Hypothalamus (tissue), 51 donors: ENCODE measurements at places on chromosomes 12 and 14.
A peak's percentile ranks its signal among the peaks of the same experiment; 100 is the strongest.

GRCh38 chr14:37179896-37180502, 7.6 kb upstream of the SLC25A21 start:
- DNase-seq: no peak

DNA sequence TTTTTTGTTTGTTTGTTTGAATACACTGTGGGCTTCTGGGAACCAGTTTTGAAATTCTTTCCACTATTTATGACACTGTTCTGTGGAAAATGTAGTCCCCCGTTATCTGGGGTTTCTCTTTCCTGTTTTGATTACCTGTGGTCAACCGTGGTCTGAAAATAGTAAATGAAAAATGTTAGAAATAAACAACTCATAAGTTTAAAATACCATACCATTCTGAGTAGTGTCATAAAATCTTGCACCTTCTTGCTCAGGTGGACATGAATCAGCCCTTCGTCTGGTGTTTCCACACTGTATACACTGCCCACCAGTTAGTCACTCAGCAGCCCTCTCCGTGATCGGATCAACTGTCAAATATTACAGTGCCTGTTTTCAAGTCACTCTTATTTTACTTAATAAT, 5.1 kb upstream of the PAPOLA start:
- DNase-seq: no peak

- DNase-seq: no peak
Observed at GRCh38 chr14:39138440-39138839, 24.3 kb downstream of the GEMIN2 start.

DNA sequence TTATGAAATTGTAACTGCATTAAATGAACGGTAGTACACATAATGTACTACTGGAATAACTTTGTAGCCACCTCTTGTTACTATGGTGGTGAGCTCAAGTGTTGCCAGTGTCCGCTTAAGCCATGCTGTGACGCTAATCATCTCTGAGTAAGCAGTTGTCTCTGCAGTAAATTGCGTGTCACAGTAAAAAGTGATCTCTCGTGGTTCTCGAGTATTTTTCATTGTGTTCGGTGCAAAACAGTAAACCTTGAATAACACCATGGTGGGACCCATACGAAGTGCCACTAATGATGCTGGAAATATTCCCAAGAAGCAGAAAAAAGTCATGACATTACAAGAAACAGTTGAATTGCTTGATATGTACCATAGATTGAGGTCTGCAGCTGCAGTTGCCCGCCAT, 524.8 kb downstream of the SOX5 start:
- no peak for DNase-seq

DNA sequence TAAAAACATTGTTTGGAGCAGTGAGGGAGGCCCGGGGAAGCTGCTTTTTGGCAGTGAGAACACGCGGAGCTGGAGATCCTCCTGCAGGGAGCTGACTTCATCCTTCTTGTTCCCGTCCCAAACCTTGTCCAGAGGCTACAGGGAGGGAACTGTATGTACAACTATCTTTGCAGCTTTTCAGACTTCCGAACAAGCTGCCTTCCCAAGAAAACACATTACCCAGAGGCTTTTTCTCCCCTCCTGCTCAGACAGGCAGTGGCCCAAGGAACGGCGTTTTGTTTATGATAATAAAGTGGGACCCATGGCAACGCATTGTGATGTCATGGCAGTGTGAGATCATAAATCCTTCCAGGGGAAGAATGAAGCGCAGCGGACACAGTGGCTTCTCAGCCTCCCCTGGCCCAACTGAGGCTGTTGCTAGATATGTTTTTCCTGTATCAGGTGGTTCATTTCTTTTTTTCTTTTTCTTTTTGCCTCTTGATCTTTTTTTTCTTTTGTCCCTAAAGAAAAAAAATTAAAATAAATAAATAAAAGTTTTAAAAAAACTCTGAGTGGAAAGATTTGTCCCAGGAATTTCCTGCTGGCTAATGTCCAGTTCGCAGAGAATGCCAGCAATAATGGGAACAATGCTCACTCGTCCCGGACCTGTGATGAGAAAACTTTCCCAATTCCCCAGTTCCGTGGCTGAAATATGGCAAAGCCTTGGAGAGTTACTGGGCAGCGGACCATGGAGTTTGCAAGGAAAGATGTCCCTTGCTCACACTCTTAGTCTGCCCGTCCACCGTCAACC, 103.4 kb upstream of the MAP1LC3B2 start:
- DNase-seq: peak; percentile 26

- DNase-seq: no peak
Observed at GRCh38 chr12:57552306-57552651, 2.4 kb downstream of the KIF5A start.

DNA sequence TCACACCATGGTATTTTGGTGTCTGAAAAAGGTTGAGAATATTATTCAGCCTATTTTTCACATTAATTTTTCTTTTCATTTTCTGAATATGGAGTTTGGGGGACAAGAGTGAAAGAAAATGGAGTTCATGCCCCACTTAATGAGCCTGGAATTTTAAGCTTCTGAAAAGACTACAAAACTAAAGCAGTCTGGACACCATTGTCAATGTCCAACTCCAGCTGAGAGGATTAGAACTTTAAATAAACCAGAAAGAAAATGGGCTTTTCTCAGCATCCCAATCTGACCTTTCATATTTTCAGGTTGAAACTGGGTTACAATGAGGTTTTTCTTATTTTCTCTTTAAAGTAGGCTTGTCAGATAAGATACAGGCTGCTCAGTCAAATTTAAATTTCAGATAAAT, 207.7 kb downstream of the SLC6A15 start:
- no peak for DNase-seq

GRCh38 chr12:119036878-119037825, 55.8 kb downstream of the SRRM4 start:
- DNase-seq: no peak

DNA sequence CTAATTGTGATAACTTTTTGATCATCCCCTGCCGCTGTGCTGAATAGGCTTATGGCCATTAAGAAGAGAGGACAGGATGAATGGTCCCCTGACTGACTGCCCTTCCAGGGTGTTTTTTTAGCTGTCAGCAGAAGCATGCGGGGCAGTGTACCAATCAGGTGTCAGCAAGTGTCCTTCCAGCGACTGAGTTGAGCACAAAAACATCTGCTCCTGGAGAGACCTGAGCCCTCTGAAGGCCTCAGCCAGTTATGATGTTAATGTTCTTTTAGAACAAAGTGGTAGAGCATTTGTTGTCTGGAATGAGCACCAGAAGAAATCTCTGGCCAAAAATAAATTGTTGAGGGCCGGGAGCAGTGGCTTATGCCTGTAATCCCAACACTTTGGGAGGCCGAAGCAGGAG, 37.5 kb downstream of the P2RX7 start:
- DNase-seq: no peak
